Inflammatory macrophage treated with lipopolysaccharide for 4 hours (primary cell): ENCODE measurements at places on chromosomes 11 and 22.

- DNase-seq = no peak
These were observed 26.7 kb downstream of the SERGEF start for GRCh38 chr11:17986007-17986710.

GRCh38 chr11:126293726-126294125 is 10.1 kb upstream of the DCPS start:
- peak; percentile 58 for DNase-seq

DNA sequence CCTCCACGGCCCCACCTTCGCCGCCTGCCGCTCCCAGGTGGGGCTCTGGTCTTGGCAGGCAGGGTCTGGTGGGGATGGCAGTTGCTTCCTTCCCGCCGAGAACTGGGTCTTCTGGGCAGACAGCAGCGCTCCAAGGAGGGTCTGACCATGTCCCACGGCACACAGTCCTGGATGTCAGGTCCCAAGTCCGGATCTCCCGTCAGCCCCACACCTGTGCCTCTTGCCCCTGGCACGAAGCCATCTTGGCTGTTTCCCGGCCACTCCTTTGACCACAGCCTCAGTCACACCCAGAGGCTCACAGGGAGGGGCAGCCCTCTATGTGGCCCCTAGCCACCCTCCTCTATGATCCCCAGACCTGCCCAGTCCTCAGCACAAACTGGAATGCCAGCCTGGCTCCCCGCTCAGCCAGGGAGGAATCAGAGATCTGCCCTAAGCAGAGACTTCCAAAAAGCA is 14.3 kb downstream of the MUC5B start:
- DNase-seq = no peak

GRCh38 chr11:123250892-123251656 is 56.0 kb upstream of the CLMP start:
- DNase-seq = no peak

GRCh38 chr11:122273476-122274191 is 157.6 kb upstream of the BLID start:
- DNase-seq = no peak

GRCh38 chr22:18095101-18095805 is 15.4 kb upstream of the TUBA8 start:
- no peak for DNase-seq

- no peak for DNase-seq
These were observed 33.2 kb downstream of the ZNF195 start for GRCh38 chr11:3345736-3346135.

DNA sequence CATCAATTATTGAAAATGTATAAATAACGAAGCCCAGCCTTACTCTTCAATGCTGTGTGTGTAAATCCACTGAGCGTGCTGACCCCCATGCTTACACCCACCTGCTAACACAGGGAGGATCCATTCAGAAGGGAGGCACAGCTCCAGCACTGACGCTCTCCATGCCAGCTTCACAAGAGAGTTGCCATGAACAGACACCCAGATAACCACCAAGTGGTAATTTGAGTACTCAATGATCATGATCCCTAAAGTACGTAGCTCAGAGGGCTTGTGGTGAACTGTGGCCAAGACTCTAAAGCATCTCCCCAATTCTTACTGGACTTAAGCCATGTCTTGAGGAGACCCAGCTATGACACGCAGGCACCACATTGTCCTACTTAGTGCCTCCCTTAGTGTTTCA is 98.7 kb downstream of the IGLL1 start:
- DNase-seq = no peak

DNA sequence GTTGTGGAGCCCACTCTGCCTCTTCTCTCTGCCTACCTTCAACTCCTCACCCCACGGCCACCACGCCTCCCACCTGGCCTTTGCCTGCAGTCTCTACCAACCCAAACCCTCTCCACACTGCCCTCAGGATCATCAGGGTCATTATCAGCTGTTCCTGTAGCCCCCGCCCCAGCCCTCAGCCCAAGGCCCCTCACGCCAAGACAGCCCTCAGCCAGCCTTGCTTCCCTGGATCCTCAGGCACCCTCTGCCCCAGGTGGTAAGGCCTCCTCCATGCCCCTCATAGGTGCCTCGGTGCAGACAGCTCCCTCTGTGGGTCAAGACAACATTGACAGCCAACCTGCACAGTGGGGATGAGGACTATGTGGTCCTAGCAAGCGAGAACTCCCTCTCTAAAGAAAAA is 1.7 kb downstream of the SBF1 start:
- no peak for DNase-seq

- no peak for DNase-seq
These were observed 21.4 kb upstream of the MICAL3 start for GRCh38 chr22:18045794-18046193.

GRCh38 chr11:67374571-67375281 is 1.3 kb upstream of the CLCF1 start:
- no peak for DNase-seq

DNA sequence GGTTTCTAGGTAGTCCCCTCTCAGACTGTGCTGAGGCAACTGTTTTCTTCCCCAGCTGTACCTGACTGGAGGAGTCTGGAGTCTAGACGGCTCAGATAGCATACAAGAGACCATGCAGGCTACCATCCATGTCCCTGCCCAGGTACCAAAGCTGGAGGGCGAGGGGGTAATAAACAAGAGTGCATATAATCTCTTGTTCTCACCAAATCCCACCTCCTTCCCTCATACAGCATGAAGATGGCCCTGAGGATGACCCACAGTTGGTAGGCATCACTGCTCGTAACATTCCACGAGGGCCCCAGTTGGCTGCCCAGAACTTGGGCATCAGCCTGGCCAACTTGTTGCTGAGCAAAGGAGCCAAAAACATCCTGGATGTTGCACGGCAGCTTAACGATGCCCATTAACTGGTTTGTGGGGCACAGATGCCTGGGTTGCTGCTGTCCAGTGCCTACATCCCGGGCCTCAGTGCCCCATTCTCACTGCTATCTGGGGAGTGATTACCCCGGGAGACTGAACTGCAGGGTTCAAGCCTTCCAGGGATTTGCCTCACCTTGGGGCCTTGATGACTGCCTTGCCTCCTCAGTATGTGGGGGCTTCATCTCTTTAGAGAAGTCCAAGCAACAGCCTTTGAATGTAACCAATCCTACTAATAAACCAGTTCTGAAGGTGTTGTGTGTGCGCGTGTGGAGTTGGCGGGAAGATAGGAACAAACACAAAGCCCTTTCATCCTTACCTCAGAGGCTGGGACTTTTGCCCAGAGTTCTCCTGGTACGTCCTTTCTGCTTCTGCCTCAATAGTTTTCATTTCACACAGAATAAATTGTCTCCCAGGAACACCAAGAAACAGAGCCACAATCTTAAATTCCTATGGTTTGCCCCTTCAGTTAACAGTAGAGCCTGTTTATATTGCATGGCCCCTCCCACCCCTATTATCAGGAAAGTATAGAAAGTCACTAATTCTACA is 8.5 kb downstream of the HMBS start:
- DNase-seq = no peak

GRCh38 chr11:37857726-37858125 is 1259.7 kb upstream of the RAG2 start:
- no peak for DNase-seq

GRCh38 chr22:37404091-37404490 is 23.2 kb downstream of the ELFN2 start:
- DNase-seq = no peak

- DNase-seq = no peak
These were observed 1090.4 kb upstream of the RAG2 start for GRCh38 chr11:37688456-37688855.

DNA sequence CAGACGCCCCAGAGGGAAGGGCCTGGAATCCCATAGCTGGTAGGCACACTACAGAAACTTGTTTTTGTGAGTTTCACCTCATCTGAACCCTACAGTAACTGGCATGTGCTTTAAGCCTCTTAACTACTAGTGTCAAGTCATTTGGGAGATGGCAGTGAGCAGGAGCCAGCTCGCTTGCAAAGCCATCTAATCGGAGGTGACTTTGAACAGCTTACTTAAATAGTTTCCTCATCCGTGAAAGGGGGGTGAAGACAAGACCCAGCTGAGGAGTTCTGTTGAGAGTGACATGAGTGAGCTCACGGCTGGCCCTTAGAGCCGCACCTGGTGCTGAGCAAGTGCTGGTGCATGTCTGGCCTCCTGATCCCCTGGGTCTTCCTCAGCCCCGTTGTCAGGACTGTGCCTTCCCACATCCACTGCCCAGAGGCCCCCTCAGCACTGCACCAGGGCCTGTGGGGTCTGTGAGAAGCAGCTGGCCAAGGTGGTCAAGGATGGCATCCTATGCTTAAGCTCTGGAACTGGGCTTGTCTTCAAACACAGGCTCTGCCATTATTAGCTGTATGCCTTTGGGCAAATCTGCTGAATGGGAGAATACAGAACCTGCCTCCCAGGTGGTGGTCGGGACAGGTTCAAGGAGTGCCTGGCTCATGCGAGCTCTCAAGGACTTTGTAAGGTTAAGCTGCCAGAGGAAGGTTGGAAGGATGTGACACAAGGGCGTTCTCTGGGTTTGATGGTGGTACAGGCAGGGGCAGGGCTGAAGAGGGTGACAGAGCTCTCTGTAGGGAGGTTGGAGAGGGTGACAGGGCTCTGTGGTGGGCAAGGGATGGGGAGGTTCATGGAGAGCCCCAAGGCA is 27.3 kb downstream of the INCENP start:
- no peak for DNase-seq

- no peak for DNase-seq
These were observed 168.9 kb upstream of the CHORDC1 start for GRCh38 chr11:90391756-90392155.

DNA sequence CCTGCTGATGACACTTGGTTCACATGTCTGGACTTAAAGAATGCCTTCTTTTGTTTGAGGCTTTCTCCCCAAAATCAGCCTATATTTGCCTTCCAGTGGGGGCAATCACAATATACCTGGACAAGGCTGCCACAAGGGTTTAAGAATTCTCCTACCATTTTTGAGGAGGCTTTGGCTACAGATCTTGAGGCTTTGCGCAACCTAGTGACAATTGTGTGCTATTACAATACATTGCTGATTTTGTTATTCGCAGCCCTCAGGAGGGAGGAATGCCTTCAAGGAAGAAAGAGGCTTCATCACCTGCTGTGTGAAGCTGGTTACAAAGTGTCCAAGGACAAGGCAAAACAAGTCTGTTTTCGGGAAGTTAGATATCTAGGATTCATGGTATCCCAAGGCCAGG is 50.8 kb upstream of the OR4C15 start:
- no peak for DNase-seq

DNA sequence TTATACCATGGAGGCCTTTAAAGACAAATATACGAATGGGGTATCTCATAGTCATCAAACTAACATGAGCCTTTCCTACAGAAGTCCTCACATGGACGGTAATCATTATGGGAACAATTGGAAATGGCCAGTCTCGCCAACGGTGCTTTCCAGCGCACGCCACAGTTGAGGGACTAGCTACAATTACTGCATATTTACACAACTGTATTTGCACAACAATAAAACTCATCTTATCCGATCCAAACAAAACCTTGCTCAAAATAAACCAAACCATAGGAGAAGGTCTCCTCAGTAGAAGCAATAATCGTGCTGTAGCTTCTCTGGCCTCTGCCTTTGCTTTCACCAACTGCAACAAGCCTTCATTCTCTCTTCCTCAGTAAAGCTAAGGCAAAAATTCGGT is 5.9 kb downstream of the CADM1 start:
- no peak for DNase-seq

- DNase-seq = no peak
These were observed 2.5 kb downstream of the OR2D2 start for GRCh38 chr11:6889835-6890234.

DNA sequence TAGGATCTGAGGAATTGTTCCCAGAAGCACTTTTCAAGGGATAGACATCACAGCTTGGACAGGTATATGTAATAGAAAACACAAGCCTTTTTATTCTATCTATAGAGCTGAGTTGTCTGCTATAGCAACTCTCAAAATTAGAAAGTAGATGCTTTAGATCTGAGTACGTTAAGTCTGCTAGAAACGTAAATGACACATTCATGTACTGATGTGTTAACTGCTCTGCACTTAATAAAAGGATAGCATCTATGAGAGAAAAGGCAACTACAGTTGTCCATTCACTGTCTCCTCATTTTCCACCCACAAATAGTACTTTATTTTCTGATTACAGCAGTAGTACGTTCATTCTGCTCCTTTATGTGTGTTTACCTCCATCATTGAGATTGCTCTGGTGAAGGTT is 6.0 kb upstream of the STT3A start:
- DNase-seq = no peak

- DNase-seq = no peak
These were observed 54.0 kb downstream of the PLEKHA7 start for GRCh38 chr11:16960250-16960649.

- peak; percentile 39 for DNase-seq
These were observed 1.3 kb downstream of the TP53I11 start for GRCh38 chr11:44949160-44950030.

DNA sequence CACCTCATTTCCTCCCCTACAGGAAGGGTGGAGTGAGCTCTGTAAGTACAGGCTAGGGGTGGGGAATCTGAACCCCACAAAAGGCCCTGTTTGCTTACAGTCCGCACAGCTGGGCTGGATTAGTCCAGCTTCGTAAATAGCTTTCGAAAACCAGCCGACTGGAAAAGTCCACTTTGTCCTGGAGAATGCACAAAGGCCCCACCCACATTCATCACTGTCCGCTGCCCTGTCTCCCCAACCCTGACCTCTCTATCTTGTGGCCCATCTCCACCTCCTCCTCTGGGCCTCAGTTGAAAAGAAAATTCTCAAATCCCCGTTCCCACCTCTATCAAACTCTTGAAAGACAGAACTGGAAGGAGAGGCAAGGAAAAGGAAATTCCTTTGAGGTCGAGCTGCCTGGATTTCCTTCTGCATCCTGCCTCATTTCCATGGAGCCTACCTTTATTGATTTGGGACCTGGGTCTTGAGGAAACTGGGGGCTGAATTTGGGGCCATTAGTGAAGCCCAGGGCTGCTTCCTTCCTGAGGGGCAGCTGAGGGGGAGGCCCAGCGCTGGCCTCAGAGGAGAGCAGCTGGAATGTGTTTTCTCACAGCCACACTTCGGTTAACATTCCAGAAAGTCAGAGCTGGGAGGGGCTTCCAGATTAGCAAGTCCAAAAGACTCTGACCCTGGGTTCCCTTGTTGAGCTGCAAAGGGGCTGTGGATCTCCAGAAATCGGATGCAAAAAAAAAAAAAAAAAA is 147.6 kb downstream of the FBXO7 start:
- no peak for DNase-seq

GRCh38 chr22:31586137-31586920 is 75.7 kb downstream of the PISD start:
- DNase-seq = peak; percentile 77

DNA sequence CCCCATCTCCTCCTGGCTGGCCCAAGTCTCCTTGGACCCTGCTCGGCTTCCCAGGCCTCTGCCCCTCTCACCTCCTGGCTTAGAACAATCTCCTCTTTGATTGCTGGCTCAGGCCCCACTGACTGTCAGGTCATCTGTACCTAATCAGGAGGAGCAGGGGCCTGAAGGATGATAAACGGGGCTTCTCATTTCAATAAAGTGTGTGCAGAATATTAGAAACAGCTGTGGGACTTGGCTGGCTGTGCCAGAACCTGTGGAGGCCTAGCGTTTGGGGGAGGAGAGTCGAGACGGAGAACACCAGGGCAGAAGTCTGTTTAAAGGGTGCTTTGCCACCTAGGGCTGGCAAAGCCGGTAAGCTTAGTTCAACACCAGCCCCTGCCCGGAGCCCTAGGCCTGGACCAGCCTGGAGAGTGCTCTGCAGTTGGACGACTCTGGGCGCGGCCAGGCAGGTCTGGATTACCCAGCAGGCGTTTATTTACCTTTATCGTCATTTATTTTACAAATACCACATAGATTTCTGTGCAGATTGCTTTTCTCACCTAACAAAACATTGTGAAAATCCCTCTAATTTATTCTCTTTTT is 10.1 kb upstream of the VSIG10L2 start:
- DNase-seq = no peak

GRCh38 chr11:26229257-26229656 is 102.7 kb upstream of the ANO3 start:
- no peak for DNase-seq

- no peak for DNase-seq
These were observed 75.2 kb upstream of the GNAZ start for GRCh38 chr22:22995166-22995565.
